ENCODE measurements at places on chromosomes 5 and 9. TPM values are rescaled to one million over a fixed set of nuclear protein-coding genes. Genes with fewer than 3 reads are reported as not detected.

GRCh38 chr5:169166078-169166477 lies 134.9 kb downstream of the SLIT3 start:
- DNase-seq = no peak

DNA sequence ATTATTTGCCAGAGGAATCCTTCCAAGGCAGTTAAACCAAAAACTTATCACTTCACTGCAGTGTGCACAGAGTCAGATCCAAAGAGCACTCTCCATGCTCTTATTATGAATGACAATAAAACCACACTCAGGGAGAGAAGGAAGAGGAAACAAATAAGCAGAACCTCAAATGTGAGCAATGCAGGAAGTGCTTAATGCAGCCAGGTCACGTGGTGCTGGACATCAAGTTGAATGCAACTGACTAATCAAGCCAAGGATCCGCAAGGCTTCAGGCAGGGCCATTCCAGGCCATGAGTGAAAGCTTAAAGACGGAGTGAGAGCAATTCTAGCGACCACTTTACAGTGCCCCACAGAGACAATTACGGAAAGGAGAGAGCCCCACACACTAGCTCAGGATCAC lies 230.4 kb upstream of the PUM3 start:
- DNase-seq = no peak

GRCh38 chr5:53713978-53714666 lies 153.7 kb downstream of the NDUFS4 start:
- DNase-seq = peak; percentile 4

PTPDC1 gene
- total RNA-seq = 11.4 TPM

GRCh38 chr5:173232499-173233346 lies 2.3 kb downstream of the NKX2-5 start:
- DNase-seq = peak; percentile 27

LTC4S gene
- 3.7 TPM for total RNA-seq

SV2C gene
- not detected for total RNA-seq

Data from GM23248 (cell line).